ENCODE measurements at places on chromosomes 7 and 10. TPM values are rescaled to one million over a fixed set of nuclear protein-coding genes. Genes with fewer than 3 reads are reported as not detected.

TMEM270 gene
- not detected for total RNA-seq

RSU1 gene
- total RNA-seq: 43.5 TPM

FAM25A gene
- total RNA-seq: not detected

ECHDC3 gene
- total RNA-seq: 67.0 TPM

POLR3A gene
- total RNA-seq: 17.6 TPM

Measured in thyroid gland (tissue), 4 donors.